ENCODE measurements at places on chromosomes 2 and 18.

- DNase-seq: no peak
Observed at GRCh38 chr2:9756692-9757250, 86.5 kb upstream of the TAF1B start.

DNA sequence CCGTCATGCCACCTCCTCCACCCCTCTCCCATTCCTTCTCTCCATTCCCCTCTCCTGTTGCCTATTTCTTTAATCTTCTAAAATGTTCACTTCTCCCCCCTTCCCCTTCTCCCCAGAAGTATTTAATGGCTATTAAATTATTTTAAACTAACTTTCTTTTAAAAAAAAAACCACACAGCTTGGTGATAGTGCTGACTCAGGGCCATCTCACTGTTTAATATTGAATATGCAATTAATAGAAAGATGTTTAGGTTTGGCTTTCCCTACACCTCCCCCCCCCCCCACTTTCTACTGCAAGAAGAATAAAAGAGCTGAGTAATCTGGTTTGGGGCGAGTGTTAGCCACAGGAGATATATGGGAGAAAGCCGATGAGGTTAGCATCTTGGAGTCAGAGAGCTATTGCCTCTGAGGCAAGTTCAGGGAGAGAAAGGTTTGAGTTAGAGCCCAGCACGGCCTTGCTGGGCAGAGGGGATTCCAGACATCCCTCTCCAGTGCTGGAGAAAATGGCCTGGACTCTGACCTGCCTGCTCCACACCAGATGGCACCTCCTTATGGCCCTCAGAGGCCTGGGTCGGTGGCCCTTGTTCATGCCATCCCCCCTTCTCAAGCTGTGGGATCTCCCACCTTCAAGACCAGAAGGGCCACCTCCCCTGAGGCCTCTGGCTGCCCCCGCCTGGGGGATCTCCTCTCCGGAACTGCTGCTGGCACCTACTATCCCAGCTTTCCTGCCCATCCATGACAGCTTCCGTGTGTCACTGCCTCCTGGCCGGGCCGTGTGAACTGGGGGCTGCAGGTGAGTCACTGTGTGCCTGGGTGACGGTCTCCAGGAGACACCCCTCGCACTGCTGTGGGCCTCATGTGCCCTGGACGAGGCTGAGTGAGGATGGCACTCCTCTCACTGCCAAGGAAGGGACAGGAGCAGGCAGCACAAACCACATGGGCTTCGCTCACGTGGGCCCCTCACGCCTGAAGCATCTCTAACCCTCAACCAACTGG is 246.9 kb downstream of the CELF4 start:
- no peak for DNase-seq

DNA sequence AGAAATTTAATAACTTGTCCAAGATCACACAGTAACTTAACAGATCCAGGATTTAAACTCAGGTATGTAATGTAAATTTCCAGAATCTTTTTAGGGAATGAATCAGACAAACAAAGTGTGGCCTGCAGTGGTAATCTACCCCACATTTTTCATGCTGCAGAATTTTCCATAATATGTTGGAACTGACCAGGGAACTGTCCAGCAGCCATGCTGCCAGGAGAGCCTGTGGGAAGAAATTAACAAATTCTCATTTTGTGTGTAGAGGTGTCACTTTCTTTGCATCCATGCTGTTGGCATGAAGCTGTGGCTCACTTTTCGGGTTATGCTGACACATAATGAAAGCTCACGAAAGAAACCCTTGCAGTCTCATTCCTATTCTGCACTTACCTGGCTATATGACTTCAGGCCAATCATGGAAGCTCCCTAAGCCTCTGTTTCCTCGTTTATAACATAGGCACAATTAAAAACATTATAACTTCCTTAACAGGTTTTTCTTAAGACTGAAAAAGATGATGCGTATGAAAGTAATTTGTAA is 54.7 kb downstream of the CDKL4 start:
- DNase-seq: no peak

- no peak for DNase-seq
Observed at GRCh38 chr18:1658908-1659566, 754.4 kb downstream of the ADCYAP1 start.

GRCh38 chr18:31750273-31750672 is 10.4 kb downstream of the SLC25A52 start:
- DNase-seq: no peak

GRCh38 chr18:33466822-33467221 is 26.3 kb upstream of the CCDC178 start:
- no peak for DNase-seq

DNA sequence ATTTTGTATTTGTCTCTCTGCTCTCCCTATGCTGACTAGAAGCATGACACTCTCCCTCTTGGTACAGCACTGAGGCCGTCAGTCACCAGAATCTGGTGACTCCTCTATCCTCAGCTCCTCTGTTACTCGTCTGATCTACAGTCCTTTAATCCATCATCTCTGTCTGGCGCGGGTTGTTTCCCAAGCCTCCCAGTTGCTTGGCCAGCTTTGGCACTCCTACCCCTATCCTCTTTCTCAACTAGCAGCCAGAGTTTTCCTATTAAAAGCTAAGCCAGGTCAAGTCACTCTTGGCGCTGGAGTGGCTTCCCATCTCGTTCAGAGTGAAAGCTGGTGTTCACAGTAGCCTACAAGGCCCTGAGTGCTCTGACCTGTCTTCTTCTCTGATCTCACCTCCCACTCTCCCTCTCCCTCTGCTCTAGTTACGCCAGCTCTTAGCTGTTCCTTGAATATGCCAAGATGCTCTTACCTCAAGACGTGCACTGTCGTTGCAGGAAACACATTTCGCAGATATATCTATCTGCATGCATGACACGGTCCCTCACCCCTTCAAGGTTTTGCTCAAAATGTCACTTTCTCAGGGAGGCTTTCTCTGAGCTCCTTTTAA is 41.8 kb upstream of the PSME4 start:
- DNase-seq: no peak

DNA sequence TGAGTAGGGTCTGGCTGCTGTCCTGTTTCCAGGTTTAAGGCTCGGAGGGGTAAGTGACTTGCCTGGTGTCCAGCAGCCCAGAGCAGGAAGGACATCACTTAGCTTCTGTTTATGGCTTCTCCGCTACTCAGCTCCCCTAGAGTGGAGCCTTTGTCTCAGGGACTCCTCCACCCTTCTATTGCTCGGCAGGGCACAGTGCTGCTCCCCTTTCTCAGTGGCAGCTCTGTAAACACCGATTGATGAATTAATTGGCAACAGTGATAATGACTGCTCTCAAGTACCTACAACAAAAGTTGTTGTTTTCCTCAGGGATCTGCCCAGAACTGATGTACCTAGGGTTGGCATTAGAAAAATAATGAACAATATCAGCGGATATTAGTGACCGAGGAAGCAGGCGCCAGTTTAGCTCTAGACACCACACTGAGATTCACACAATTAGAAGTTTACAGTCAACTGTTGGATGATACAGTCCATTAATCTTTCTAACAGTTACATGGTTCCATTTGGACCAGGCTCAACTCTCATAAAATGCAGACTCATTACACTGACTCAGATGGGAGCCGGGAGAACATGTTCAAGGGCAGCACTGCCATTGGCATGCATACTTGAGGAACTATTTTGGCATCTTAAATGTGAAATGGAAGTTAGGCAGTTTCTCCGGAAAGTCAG is 265.7 kb downstream of the MTX2 start:
- no peak for DNase-seq

DNA sequence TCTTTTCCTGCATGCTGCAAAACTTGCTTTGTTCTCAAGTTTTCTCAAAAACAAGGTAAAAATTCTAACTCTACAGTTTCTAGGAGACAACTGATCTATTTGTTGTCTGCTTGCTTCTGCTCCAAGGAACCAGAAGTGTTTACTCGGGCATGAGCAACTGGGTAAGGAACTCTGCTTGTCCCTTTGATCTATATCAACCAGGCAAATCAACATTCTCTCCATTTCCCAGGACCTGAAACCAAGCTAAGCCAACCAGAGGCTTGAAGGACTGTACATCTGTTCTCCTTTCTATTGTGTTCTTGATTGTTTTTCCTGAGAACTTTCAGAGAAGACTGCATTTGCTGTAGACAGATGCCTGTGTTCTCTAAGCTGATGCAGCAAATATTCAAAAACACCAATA is 335.0 kb upstream of the KCNH7 start:
- DNase-seq: no peak

DNA sequence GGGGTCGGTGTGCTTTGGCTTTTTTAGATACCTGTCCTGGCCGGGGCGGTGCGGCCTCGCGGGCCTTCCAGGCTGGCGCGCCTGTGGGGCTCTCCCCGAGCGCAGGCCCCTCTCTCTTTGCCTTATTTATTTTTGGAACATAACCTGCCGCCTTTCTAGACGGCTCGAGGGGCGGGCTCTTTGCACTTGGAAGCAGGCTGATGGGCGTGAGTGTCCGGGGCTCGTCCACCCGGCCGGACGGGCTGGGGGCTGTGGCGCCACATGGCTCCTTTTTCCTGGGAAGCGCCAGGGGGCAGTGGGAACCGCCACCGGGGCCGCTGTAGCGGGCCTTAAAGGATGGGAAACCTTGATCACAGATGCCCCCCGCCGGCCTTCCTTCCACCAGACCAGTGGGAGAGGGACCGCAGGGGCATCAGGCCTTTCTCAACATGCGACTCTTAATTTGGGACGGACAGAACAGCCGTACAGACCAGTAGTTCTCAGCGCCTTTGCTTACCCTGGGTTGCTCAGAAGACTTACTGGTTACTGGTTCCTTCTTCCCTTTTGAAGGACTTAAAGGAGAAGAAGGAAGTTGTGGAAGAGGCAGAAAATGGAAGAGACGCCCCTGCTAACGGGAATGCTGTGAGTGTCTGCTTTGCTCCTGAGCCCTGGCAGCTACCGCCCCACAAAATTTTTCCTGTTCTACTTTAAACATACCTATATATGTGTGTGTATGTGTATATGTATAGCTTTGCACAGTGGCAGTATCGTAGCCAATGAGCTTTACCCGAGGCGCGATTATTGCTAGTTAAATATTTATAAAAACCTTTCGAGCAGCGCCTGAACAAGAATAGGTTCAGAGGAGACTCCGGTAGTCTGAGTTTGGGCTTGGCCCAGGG is 2.7 kb downstream of the PTMA start:
- DNase-seq: no peak

DNA sequence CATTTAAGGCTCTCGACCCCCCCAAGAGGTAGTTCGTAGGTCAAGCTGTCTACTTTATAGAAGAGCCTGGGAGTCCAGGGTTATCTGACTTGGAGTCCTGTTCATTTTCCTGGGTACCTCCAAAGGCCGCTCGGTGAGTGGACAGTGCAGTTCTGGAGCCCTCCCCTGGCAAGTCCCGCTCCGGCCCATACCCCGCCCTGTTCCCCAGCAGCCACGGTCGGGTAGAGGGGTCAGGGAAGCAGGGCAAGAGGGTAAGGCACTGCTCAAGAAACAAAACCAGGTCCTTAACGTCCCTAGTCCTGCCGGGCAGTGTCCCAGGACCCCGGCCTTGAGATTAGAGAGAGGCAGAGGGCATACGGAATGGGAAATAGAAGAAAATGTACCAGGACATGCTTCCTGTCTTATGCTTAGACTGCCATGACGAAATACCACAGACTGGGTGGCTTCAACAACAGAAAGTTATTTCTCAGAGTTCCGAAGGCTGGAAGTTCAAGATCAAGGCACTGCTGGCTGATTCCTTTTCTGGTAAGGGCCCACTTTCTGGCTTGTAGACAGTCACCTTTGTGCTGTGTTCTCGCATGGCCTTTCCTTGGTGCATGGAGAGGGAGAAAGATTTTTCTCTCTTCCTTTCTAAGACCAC is 5.4 kb upstream of the HPCAL1 start:
- no peak for DNase-seq

- no peak for DNase-seq
Observed at GRCh38 chr2:11411768-11412448, 54.1 kb downstream of the E2F6 start.

DNA sequence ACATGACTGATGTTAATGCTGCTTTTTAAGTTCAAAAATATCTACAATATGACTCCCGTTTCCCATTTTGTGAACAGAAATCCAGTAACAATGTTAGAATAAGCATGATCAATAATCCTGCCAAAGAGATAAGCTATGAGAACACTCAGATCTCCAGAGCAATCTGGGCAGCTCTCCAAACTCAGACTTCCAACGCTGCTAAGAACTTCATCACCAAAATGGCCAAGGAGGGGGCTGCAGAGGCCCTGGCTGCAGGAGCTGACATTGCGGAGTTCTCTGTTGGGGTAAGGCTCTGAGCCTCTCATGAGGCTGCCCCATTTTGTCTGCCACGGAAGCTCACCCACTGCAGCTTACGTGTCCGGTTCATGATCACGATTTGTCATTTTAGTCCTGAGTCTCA is 68.4 kb downstream of the UGGT1 start:
- no peak for DNase-seq

DNA sequence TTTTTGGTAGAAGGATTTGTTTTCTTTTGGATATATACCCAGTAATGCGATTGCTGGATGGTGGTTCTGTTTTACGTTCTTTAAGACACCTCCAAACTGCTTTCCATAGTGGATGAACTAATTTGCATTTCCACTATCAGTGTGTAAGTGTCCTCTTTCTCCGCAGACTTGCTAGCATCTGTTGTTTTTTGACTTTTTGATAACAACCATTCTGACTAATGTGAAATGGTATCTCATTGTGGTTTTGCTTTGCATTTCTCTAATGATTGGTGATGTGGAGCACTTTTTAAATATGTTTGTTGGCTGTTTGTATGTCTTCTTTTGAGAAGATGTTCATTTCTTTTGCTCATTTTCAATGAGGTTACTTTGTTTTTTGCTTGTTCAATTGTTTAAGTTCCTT is 260.9 kb upstream of the CWC22 start:
- DNase-seq: no peak

DNA sequence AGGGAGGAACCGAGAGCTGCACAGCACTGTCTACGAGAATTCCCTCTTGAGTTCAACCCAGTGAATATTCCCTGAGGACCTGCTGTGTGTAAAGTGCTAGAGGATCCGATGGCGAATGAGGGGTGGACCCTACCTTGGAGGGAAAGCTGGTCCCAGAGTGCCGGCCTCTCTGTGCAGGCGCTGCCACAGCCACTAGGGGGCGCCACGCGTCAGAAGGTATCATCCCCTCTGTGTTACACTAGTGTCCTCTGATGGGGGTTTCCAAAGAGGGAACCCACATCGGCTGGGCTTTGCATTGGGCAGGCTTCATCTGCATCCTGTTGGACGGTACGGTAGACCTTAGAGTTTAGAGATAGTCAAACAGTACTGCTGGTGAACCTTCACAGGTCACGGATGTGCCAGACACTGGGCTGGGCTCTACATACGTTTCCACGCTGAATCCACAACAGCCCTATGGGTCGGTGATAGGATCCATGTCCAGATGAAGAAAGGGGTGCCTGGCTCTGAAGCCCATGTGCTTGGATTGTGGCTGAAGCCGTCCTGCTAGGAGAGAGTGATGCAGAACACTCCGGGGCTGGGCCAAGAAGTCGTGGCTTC is 39.0 kb downstream of the COA5 start:
- DNase-seq: no peak

DNA sequence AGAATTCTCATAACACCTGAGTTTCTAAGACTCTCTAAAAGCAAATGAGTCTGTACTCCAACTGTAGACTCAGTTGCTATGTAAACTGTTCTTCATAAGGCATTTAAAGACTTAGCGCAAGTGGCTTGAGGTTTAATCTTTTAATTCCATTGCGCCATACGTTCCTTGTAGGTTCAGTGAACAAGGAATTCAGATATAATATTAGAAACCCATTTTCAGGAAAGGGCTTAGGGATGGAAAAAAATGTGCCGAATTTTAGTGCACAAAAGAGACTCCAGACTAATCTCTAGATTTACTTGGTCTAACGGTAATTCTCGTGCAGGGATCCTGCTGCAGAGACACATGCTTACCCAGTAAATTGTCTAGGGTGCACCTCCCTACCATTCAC is 268.9 kb upstream of the TANK start:
- DNase-seq: no peak

GRCh38 chr2:32278478-32278853 is 762 bp downstream of the YIPF4 start:
- DNase-seq: no peak

- no peak for DNase-seq
Observed at GRCh38 chr2:86143307-86143706, 37.3 kb downstream of the PTCD3 start.

Data from iPS DF 19.7 (cell line).